Stimulated activated CD8-positive, alpha-beta memory T cell treated with anti-CD3 and anti-CD28 coated beads, Interleukin-2, amount 100 ng/mL, for 1 hour (primary cell): ENCODE measurements at places on chromosomes 1 and 21.

DNA sequence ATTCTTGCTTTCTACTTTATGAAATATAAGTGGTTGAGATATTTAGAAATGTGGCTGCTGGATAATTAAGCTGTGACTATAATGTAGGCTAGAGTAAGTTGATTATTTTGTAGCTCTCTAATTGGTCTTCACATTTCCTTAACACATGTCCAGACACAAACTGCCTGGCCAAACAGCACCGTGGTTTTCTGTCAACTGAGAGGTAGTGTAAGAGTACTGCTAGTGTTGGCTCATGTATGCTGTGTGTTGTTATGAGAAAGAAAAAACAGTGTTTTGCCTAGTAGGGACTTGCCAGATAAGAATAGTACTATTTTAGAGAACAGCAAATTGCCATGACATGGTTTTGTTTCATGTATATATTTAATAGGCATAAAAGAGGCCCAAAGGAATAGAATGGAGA, 37.1 kb downstream of the TMED5 start:
- no peak for DNase-seq

GRCh38 chr1:213530611-213531320, 457.0 kb upstream of the PROX1 start:
- no peak for DNase-seq

DNA sequence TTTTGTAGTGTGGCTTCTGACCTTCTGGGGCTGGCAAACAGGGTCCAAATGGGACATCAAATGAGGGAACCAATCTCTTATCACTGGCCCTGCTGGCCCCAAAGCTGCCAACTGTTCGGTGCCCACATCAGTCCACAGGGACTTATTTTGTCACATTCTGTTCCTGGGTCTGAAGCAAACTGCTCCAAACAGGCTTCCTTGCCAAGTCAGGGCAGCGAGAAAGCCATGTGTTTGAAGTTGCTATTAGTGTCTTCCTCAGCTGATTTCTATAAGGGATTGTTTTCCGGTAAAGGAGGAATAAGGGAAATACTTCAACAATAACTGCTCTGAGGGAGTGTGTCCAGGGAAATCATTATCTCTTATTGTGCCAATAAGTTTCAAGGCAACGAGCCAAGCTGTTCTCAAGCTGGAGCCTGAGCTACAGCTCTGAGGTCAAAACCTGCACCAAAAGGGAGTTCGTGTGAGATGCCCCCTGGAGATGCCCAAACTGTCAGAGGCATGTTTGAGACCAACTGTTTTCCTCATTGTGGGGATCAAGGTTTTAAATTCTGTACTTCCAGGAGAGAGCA, 381.4 kb upstream of the PROX1 start:
- DNase-seq = no peak

DNA sequence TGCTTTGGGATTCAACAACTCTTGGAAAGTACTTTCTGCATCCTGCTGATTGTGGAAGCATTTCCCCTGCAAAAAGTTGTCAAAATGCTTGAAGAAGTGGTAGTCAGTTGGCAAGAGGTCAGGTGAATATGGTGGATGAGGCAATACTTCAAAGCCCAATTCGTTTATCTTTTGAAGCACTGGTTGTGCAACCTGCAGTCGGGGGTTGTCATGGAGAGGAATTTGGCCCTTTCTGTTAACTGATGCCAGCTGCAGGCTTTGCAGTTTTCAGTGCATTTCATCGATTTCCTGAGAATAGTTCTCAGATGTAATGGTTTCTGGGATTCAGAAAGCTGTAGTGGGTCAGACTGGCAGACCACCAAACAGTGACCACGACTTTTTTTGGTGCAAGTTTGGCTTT, 47.6 kb upstream of the GJA5 start:
- no peak for DNase-seq

GRCh38 chr1:116842654-116843053, 67.1 kb upstream of the PTGFRN start:
- DNase-seq = no peak

GRCh38 chr1:43058545-43059360, 100.1 kb upstream of the SLC2A1 start:
- no peak for DNase-seq
